ENCODE measurements at places on chromosomes 7 and 10. TPM values are rescaled to one million over a fixed set of nuclear protein-coding genes. Genes with fewer than 3 reads are reported as not detected.

DNA sequence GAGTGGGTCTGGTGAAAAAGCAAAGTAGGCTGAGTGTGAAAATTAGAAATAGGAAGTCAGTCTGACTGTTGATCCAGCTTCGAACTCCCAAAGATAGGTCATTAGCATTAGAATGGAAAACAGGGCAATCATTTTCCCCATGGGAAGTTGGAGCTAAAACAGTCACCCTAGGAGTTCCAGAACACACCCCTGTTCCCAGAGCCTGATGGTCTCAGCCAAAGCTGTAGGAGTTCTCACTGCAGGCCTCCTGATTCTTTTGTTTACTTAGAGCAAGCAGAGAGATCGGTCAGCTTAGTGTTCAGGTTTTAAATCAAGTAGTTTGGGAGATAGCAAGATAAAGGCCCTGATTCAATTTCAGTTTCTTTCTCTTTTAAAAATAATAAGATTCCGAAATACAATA is 28.8 kb upstream of the JCAD start:
- no peaks in the 10 kb centered on the region for H3K4me1 ChIP-seq
- no peaks in the 10 kb centered on the region for H3K27me3 ChIP-seq
- peak; percentile 39 for DNase-seq
- H3K27ac ChIP-seq, result peak overlapping the region; percentile 72

- H3K36me3 ChIP-seq, result no peaks in the 10 kb centered on the region
- H3K27ac ChIP-seq, result no peak overlapping the region
- H3K27me3 ChIP-seq, result no peaks in the 10 kb centered on the region
Measured at GRCh38 chr10:49742683-49743463, 19.2 kb downstream of the OGDHL start.

The NRP1 gene
- 47.1 TPM for total RNA-seq

The ARHGEF35 gene
- total RNA-seq, result 8.6 TPM

DNA sequence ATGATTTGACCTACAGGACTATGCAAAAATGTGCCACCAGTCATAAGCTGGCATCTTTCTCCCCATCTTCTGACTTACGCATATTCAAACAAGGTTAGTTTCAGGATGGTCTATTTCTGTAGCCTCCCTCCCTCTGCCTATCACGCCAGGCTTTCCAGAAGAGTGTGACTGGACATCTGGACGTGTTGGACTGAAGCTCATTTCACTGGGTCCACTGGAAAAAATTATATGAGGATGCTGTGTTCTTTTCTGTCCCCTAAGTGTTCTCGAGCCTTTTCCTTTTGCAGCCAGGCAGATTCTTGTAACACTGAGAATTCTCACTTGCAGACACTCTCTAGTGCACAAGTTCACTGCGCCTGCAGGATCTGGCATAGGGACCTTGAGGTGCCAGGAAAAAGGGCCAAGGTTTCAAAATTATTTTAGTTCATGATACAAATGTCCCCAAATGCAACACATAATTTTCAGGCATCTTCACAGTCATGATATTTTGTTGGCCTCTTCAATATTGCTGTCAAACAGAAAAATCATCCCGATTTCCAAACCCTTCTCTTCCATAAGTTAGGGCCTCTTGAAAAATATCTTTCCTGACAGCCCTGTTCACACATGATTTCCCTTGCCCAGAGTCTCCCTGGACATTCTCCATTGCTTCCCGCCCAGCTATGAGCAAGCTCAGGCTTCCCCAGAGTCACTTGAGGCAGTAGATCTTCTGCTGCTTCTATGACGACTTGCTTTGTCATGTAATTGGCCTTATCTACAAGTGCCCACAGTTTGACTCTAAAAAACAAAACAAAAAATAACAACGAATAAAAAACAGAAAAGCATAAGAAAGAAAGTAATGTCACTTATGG is 170.4 kb downstream of the BMPER start:
- H3K4me3 ChIP-seq, result no peak overlapping the region
- no peak overlapping the region for H3K27ac ChIP-seq
- H3K27me3 ChIP-seq, result no peaks in the 10 kb centered on the region
- no peaks in the 10 kb centered on the region for H3K4me1 ChIP-seq
- H3K36me3 ChIP-seq, result no peaks in the 10 kb centered on the region

DNA sequence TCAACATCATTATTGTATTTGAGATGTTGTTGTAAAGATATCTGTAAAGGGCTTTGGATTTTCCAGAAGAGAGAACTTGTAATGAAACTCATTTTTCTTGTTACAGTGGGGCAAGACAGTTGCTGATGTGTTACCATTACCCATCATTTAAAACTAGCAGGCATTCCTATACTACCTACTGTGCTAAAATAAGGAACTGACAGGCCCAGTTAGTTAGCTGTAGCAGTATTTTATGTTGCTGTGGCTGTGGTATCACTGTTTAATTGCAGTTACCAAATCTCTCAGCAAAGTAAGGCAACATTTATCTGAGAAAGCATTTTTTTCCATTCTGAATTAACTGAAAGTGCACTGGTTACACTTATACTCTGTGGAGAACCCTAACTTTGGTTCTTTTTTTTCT is 9.9 kb downstream of the ST7 start:
- no peak overlapping the region for H3K27ac ChIP-seq
- no peaks in the 10 kb centered on the region for H3K36me3 ChIP-seq
- no peak overlapping the region for H3K4me3 ChIP-seq
- H3K27me3 ChIP-seq, result no peaks in the 10 kb centered on the region

DNA sequence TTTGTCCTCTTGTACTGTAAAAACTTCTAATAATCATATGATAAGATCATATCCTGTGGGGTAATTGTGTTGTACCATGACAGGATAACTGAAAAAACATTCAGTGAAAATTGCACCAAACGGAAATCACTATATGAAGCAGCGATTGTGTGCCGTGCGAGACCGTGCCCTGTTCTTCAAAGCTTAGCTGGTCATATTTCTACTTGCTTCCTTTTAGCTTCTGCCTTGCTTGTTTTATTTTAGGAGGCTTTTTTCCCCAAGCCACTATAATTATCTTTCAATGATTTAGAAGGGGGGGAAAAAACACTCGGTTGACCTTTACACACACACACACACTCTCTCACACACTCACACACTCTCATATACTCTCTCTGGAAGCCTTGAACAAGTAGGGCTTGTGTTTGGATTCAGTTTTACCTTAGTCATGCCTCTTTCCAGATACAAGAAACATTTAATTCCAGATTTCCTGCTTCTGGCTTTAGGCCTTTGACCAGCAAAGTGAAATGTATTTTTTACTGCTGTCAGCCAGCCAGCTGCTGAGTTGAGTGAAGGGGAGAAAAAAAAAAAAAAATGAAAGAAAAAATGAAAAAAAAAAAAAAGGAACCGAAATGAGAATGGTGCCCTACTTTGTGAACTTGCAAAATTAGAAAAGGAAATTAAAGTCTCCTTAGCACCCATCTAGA is 181.4 kb downstream of the ARID5B start:
- H3K27ac ChIP-seq, result peak overlapping the region; percentile 89
- H3K4me1 ChIP-seq, result peaks cover 14% of the 10 kb centered on the region
- H3K36me3 ChIP-seq, result no peaks in the 10 kb centered on the region
- DNase-seq, result no peak
- no peaks in the 10 kb centered on the region for H3K27me3 ChIP-seq

The MORN4 gene
- total RNA-seq, result 3.1 TPM

The NUTM2A gene
- total RNA-seq, result not detected

The CAMK2B gene
- total RNA-seq, result not detected

The SPDYE11 gene
- not detected for total RNA-seq

DNA sequence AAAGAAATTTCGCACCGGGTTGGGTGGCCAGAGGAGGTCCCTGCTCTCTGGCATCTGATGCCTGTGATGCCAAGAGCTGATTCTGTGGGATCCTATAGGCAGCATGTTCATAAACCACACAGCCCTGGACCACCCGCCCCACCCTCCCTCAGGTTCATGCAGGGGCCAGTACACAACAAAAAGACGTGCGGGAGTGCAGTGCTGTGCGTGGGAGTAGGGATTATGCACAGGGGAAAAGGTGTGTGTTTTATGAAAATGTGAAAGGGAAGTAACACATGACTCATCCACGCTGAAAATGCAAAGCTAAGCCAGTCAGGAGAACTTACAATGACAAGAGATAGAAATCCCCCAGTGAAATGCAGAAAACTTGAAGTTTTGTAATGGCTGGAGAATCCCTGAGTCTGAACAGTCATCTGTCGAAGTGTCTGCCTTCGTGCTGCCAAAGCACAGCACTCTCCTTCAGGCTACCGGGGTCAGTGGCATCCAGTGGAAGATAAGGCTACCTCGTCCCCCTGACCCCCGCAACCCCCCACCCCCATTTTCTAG is 1.1 kb downstream of the KIAA1217 start:
- H3K36me3 ChIP-seq, result no peaks in the 10 kb centered on the region
- no peaks in the 10 kb centered on the region for H3K27me3 ChIP-seq
- H3K27ac ChIP-seq, result peak overlapping the region; percentile 90

The HOXA13 gene
- total RNA-seq, result 1.5 TPM

The TMEM176A gene
- total RNA-seq, result 13.5 TPM

DNA sequence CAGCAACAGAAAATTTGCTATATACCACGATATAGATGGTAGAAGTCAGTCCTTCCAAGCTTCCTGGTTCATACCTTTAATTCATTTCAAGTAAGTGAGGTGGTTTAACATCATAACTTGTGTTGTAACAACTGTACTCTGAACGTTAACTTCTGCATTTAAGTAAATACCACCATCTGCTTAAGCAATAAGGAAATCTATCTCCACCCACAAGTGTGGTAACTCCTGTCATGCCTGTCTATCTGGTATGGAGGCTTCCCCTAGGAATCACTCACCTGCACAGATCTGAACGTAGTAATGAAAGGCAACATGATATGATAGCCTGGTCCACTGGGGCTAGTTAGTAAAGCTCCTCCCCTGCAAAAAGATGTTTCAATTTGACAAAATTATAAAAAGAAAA is 2.3 kb downstream of the ERLIN1 start:
- H3K36me3 ChIP-seq, result no peaks in the 10 kb centered on the region
- no peaks in the 10 kb centered on the region for H3K27me3 ChIP-seq
- no peak overlapping the region for H3K4me3 ChIP-seq
- no peak overlapping the region for H3K27ac ChIP-seq
- no peak for DNase-seq
- peaks cover 5% of the 10 kb centered on the region for H3K4me1 ChIP-seq

DNA sequence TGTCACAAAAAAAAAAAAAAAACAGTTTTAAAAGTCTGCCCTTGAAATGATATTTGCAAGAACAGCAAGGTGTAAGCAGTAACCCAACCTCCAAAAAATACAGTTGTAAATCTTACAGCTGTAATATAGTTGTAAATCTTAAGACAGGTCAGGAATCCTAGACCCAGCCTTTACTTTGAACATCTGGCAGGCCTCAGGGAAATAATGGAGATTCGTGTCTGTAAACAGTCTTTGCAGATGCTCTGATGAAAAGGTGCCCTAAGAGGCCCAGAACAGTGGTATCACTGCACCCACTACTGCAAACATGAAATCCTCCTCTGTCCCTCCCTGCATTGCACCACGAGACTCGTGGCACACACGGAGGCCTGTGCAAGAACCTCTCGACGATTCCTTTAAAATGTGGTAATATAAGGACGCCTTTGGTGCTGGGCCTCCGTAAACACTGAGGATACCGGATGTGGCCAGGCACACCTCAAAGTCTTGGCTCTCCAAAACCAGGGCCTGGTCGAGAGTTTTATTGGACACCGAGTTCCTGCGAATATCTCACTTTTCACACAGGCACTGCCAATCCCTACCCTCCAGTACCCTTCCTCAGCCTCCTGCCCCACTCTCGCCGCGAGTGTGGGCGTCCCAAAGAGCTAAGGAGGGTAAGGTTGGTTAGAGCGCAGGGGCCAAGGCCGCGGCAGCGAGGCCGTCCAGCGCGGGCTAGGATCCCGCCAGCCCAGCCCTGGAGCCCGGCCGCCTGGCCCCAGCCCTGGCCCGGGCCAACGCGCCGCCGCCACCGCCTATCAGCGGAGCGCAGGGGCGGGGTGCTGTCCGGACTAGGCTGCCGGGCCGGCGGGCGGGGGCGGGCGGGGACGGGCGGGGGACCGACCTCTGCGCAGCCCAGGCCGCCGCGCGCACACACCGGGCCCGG is at the start of gene REEP3:
TSS of gene REEP3 (plus strand) at position 902 of the 916 bp plus-strand sequence. CDS start 145 bp downstream, outside the sequence.
- H3K4me3 ChIP-seq, result peak within 1 kb of the TSS; percentile 79
- H3K4me1 ChIP-seq, result peaks cover 8% of the 10 kb centered on the region
- DNase-seq, result peak; percentile 63

The PNLIP gene
- not detected for total RNA-seq

- no peaks in the 10 kb centered on the region for H3K4me1 ChIP-seq
- no peak overlapping the region for H3K4me3 ChIP-seq
- H3K36me3 ChIP-seq, result no peaks in the 10 kb centered on the region
Measured at GRCh38 chr10:22086730-22087401, 83.3 kb upstream of the DNAJC1 start.

DNA sequence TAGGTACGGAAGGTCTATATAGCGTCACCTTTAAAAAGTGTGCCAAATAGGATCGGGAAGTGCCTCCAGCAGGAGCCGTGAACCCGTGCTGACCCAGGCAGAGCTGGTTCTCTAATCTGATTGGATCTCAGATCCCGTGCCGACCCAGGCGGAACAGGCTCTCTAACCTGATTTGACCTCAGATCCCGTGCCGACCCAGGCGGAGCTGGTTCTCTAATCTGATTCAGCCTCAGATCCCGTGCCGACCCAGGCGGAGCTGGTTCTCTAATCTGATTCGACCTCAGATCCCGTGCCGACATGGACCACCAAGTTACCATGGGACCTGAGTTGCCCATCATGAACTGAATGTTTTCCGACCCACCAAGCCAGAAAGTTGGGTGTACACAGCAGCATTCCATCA is 463.9 kb downstream of the PTPRN2 start:
- no peak overlapping the region for H3K27ac ChIP-seq
- no peak for DNase-seq
- no peaks in the 10 kb centered on the region for H3K27me3 ChIP-seq
- no peaks in the 10 kb centered on the region for H3K36me3 ChIP-seq
- no peaks in the 10 kb centered on the region for H3K4me1 ChIP-seq

- H3K27ac ChIP-seq, result no peak overlapping the region
- H3K4me3 ChIP-seq, result no peak overlapping the region
- H3K36me3 ChIP-seq, result no peaks in the 10 kb centered on the region
- H3K4me1 ChIP-seq, result no peaks in the 10 kb centered on the region
- no peak for DNase-seq
- H3K27me3 ChIP-seq, result no peaks in the 10 kb centered on the region
Measured at GRCh38 chr10:73969224-73969841, 28.6 kb upstream of the VCL start.

The LIPJ gene
- 0.59 TPM for total RNA-seq

DNA sequence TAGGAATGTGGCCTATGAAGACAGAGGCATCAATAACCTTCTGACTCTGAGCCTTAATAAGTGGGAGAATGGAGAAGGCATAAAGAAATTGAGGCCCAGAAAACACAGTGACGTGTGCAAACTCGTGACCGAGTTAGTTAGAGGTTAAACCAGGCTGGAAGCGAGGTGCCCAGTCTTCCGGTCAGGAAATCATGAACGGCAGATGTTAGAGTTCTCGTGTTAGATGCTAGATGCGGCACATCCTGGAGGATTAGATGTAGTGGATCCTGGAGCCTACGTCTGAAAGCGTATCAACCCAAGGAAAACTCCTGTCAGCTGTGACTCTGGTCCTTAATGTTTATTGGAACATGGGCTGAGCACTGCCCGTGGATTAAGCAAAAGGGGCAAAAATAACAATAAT is 275.9 kb downstream of the TCF7L2 start:
- H3K27me3 ChIP-seq, result no peaks in the 10 kb centered on the region
- no peak for DNase-seq
- no peaks in the 10 kb centered on the region for H3K36me3 ChIP-seq
- H3K4me1 ChIP-seq, result no peaks in the 10 kb centered on the region
- H3K4me3 ChIP-seq, result no peak overlapping the region
- no peak overlapping the region for H3K27ac ChIP-seq

The UROS gene
- 27.9 TPM for total RNA-seq

The PRSS2 gene
- total RNA-seq, result not detected
